Heart left ventricle (tissue), 16 donors: ENCODE measurements at places on chromosomes 2 and 18.

GRCh38 chr2:131152074-131152473 is 46.9 kb downstream of the PLEKHB2 start:
- DNase-seq, result no peak

DNA sequence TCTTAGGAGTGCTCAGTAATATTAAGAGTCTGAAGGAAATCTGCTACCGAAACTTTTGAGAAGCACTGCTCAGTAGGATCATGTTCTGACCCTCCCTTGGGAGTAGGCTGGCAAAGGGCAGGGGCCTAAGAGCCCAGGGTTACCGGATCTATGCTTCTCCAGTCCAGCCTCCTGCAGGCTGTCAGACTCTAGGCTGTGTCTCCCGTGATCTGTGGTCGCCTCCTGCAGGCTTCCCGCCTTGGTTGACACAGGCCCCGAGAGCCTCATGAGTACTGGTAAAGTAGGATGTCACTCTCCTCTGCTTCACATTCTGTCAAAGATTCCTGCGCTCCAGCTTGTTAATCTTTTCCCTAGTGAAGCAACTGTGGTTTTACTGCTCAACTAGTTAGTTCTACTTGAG is 647.8 kb upstream of the RAB6C start:
- DNase-seq, result no peak

DNA sequence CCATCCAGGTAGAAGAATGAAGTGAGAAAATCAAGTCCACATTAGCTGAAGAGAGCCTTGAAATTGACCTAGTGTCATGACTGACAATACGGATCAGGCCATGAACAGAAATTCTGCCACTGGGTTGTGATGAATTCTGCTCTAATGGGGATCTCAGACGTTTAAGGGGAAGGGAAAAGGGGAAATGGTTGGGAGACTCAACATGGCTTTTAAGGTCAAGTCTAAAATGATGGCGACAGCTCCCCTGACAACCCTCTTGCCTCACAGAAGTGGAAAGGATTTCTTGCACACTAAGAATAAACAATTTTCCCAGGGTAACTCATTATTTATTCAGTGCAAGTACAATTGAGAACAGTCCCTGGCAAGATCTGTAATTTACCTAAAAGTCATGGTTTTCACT is 302.5 kb upstream of the ACVR2A start:
- DNase-seq, result no peak

DNA sequence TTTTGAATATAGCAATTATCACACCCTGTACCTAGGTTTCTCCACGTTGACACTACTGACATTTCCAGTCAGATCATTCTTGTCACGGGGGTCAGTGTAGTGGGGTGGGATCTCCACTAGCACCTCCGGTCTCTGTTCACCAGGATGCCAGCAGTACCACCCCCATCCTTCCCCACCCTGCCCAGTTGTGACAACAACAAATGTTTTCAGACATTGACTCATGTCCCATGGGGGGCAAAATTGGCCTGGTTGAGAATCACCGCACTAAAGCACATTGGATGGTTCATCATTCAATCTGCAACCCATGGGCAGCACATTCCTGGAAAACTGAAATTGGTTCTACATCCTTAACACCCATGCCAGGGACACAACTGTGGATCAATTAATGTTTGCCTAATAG is 32.3 kb downstream of the FEZ2 start:
- no peak for DNase-seq

DNA sequence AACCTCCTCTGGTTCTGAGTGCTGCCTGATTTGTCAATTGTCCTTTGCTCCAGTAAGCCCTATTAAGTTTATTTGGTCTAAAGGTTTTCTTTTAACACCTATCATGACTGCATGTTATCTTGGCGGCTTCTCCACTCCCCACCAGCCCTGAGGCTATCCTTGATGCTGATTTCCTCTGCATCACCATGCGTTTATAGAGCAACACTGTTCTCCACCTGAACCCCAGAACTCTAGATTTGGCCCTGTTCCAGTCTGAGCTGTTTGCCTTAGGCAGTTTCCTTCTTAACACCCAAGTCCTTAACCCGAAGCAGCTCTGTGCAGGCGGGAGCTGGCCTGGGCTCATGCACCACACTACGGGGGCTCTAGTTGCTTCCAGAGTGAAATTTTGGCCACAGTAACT is 98.2 kb upstream of the NPAS2 start:
- DNase-seq, result no peak

DNA sequence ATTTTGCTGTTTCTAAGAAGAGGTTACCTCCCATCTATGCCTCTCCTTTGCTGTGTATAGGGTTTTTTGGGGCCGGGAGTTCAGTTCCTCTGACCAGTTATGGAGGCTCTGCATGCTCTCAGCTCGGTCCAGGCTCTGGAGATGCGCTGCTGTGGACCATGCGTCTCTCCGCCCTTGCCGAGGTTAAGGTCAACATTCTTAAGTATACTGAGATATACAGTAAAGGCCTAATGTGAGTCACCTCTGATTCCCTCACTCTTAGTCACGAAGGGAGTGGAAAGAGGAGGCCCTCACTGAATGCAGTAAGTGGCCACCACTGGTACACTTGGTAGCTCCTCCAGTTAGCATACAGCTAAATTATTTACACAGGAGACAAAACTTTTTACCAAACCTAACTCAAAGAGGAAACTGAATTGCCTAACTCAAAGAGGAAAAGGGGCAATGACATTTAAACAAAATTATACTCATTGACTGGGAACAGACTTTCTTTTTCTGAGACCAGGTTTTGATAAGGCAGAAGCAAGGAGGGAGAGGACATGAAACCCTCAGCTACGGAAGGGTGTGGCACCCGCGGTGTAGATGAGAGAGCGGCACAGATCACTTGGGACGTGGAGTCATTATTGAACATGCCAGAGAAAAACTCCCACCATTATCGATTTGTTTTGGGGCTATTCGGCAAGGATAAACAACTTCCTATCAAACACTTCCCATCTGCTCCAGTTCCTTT is 98.7 kb downstream of the COPS8 start:
- no peak for DNase-seq

- DNase-seq, result no peak
Observed at GRCh38 chr18:68991286-68991685, 193.4 kb downstream of the CCDC102B start.

DNA sequence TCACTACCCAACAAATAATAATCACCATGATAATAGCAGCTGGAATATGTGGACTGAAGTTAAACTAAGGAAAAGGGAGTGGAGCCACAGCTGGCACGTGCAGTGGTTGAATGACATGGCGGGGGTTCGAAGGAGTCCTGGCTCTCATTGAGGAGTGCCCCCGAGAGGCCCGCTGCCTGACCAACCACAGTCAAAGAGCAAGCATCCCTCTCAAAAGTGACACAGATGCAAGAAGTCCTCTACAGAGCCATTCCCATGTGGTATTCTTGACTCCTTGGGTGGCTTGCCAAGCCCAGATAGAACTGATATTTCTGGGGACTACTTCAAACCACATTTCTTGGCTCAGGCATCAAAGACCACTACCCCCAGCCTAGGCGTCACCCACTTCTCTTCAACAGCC is 405.1 kb downstream of the TNS1 start:
- DNase-seq, result no peak

DNA sequence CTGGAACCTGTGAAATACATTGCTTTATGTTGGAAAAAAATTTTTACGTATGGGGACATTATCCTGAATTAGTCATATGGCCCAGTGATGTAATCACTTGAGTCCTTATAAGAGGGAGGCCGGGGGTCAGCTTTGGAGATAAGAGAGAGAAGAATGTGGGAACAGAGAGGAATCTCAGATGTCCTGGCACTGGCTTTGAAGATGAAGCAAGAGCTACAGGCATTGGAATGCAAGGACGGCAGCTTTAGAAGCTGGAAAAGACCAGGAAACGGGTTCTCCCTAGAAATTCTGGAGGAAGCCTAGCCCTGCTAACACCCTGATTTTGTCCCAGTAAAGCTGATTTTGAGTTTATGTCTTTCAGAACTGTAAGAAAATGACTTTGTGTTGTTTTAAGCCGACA is 1129.9 kb upstream of the GYPC start:
- no peak for DNase-seq

GRCh38 chr2:231127936-231128335 is 3.1 kb upstream of the HTR2B start:
- DNase-seq, result no peak

DNA sequence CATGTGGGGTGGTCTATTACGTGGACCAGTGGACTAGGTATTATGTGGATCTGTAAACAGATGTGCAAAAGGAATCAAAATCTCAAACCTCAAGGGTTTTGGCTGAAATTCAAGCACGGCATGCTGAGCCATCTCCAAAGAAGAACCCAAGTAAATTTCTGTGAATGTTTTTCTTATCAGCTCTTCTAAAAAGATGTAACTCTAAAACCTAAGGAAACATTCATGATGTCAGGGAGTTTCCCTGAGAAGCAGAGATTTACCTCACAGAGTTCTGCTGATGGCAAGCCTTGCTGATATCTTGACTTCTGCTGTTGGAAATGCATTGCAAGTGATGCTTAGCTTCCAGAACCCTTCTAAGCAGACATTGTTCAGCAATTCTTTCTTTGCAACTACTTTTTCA is 21.6 kb downstream of the DSG4 start:
- no peak for DNase-seq

- DNase-seq, result no peak
Observed at GRCh38 chr18:2919600-2919999, 72.8 kb downstream of the EMILIN2 start.

DNA sequence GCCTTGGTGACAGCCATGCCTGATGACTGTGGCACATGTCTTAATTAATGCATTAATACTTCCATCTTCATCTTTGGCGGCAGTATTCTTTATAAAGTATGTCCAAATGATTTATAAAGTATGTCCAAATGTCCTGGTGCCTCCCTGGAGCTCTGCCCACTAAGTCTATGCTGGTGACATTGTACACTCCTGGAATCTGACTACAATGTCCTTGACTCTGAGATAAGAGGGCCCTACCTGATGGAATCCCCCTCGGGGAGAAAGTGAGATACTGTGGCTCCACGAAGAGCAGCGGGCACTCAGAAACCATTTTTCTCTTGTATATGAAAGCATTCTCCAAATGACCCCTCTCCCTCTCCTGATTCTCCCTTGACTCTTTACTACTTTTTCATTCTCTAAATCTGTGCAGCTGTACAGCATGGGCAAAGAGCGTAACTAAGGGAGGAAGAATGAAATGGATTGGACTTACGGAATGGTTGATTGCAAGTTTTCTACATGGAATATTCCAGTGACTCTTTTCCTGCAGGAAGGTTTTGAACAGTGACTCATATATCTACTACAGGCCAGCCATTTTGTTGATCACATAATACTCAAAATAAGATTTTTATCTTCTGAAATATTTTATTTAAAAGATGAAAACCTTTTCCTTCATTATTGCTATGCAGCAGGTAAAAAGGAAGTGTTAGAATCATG is 17.3 kb downstream of the RAB12 start:
- DNase-seq, result no peak

GRCh38 chr18:6576718-6577375 is 152.7 kb upstream of the ARHGAP28 start:
- DNase-seq, result no peak

- no peak for DNase-seq
Observed at GRCh38 chr18:76356666-76357065, 138.4 kb downstream of the ZNF516 start.

DNA sequence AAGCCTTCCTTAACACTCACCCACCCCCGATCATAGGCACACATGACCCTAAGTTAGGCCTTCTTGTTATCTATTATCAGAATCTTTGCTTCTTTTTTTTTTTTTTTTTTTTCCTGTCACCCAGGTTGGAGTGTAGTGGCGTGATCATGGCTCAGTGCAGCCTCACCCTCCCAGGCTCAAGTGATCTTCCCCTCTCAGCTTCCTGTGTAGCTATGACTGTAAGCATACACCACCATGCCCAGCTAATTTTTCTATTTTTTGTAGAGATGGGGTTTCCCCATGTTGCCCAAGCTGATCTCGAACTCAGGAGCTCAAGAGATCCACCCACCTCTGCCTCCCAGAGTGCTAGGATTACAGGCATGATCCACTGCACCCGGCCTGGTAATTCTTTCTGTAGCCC is 328.7 kb downstream of the NR4A2 start:
- no peak for DNase-seq

- DNase-seq, result no peak
Observed at GRCh38 chr18:55000529-55000928, 41.3 kb upstream of the CCDC68 start.

DNA sequence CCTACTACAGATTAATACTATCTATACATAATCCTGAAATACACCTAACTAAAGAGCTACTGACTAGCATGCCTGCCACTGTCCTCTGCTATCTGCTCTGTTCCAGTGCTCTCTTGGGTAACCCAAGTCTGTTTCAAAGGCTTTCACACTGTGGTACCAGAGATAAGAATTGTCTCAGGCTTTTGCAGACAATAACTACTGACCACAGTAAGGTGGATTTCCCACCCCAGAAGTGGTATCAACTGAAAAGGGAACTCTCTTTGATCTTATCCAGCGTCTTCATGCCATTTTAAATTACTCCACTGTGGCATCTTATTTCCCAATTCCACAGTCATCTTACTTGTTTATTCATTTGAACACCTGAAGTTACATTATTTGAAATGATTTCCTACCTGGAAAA is 190.2 kb downstream of the IKZF2 start:
- DNase-seq, result no peak

GRCh38 chr2:68251855-68252399 is 405 bp downstream of the PPP3R1 start:
- peak; percentile 43 for DNase-seq

- no peak for DNase-seq
Observed at GRCh38 chr2:36545871-36546416, 52.0 kb downstream of the FEZ2 start.
